Activated CD8-positive, alpha-beta memory T cell treated with anti-CD3 and anti-CD28 coated beads for 24 hours (primary cell): ENCODE measurements at places on chromosomes 3 and 15.

- no peak for DNase-seq
Measured at GRCh38 chr3:111998636-111999483, at the start of gene TAGLN3. Gene TAGLN3 (plus strand): TSS chr3:111998922. CDS start chr3:111999423, 501 bp downstream.

GRCh38 chr15:31342381-31342780 is 15.7 kb downstream of the KLF13 start:
- DNase-seq = no peak

GRCh38 chr3:183911763-183912506 is 27.3 kb upstream of the PARL start:
- DNase-seq = no peak

GRCh38 chr3:58779934-58780333 is 113.4 kb upstream of the FAM3D start:
- no peak for DNase-seq

- no peak for DNase-seq
Measured at GRCh38 chr3:66795365-66795764, 202.7 kb upstream of the KBTBD8 start.

- no peak for DNase-seq
Measured at GRCh38 chr3:56985878-56986277, 74.6 kb upstream of the SPATA12 start.

DNA sequence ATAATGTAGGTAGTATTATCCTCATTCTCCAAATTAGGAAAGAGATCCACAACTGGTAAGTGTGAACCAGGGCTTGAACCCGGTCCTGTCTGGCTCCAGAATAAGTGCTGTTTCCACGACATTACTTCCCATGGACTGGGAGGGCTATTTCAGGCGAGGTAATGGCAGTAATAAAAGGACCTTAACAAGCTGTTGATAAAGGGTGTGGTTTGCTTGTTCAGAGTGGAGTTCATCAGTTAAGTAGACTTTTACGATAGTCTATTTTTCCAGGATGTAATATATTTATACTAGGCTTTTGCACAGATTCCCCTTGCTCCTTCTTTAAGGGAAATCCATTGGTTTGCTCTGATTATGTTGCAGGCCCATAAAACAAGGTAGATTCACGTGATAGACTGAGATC is 88.4 kb upstream of the TNFAIP8L3 start:
- DNase-seq = no peak

GRCh38 chr15:55823191-55823670 is 80.3 kb upstream of the PRTG start:
- no peak for DNase-seq
